ENCODE measurements at places on chromosomes 4 and X. TPM values are rescaled to one million over a fixed set of nuclear protein-coding genes. Genes with fewer than 3 reads are reported as not detected.

UCP1 gene
- not detected for total RNA-seq

JAKMIP1 gene
- not detected for total RNA-seq

CLIC2 gene
- not detected for total RNA-seq

NSUN7 gene
- total RNA-seq: 1.5 TPM

SPIN4 gene
- total RNA-seq: 4.0 TPM

CT47A1 gene
- not detected for total RNA-seq

OTUD6A gene
- total RNA-seq: not detected

DGKQ gene
- 14.4 TPM for total RNA-seq

CDKL2 gene
- total RNA-seq: 0.60 TPM

PLS3 gene
- total RNA-seq: 271 TPM

HTN3 gene
- total RNA-seq: not detected

PSAPL1 gene
- total RNA-seq: 0.14 TPM

RHOH gene
- total RNA-seq: not detected

SUPT20HL1 gene
- not detected for total RNA-seq

CRMP1 gene
- total RNA-seq: not detected

ZCCHC12 gene
- not detected for total RNA-seq

DDIT4L gene
- total RNA-seq: 0.14 TPM

NCAPG gene
- total RNA-seq: 30.4 TPM

MAGEA4 gene
- not detected for total RNA-seq

MAGEE2 gene
- not detected for total RNA-seq

AMER1 gene
- total RNA-seq: 2.8 TPM

DGAT2L6 gene
- total RNA-seq: not detected

CD99L2 gene
- 24.6 TPM for total RNA-seq

SORCS2 gene
- 0.93 TPM for total RNA-seq

CENPVL1 gene
- total RNA-seq: not detected

ELOVL6 gene
- total RNA-seq: 26.1 TPM

PARM1 gene
- not detected for total RNA-seq

GATA1 gene
- total RNA-seq: not detected

CETN2 gene
- total RNA-seq: 55.6 TPM

TKTL2 gene
- not detected for total RNA-seq

STAG2 gene
- total RNA-seq: 46.6 TPM

HDX gene
- 0.49 TPM for total RNA-seq

SH2D1A gene
- not detected for total RNA-seq

TREX2 gene
- 0.33 TPM for total RNA-seq

ZNF275 gene
- 4.4 TPM for total RNA-seq

TAPT1 gene
- 4.6 TPM for total RNA-seq

MID2 gene
- total RNA-seq: 10.8 TPM

PWWP3B gene
- total RNA-seq: 0.65 TPM

CYTL1 gene
- total RNA-seq: not detected

CT45A5 gene
- not detected for total RNA-seq

GYPA gene
- total RNA-seq: not detected

TLR3 gene
- 2.4 TPM for total RNA-seq

SSX4 gene
- not detected for total RNA-seq

RAB39B gene
- total RNA-seq: not detected

TMPRSS11A gene
- 1.4 TPM for total RNA-seq

TRO gene
- 1.2 TPM for total RNA-seq

SHOX gene
- total RNA-seq: not detected

NUDT11 gene
- total RNA-seq: 11.8 TPM

NDP gene
- not detected for total RNA-seq

Measured in airway epithelial cell (primary cell).